NAMALWA (cell line): ENCODE measurements at places on chromosomes 4 and X.

GRCh38 chr4:105710678-105711077 is 2.1 kb downstream of the GSTCD start:
- DNase-seq = no peak

DNA sequence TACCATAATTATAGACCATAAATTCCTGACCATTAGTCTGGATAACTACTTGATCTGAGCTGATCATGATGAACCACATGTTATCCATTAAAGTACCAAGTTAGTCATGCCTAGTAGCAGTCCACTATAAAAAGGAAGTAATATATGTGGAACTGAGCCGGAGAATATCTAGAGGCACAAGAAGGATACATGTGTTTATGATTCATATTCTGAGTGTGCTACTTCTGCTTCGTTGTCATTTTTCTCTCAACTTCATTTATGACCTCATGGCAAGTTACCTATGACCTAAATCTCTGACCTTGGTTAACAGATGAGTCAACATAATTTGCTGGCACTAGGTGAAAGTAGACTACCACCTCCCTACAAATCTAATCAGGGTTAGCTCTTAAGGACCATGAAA is 56.5 kb upstream of the ANKRD17 start:
- DNase-seq = no peak

GRCh38 chrX:132953354-132953753 is 5.1 kb downstream of the HS6ST2 start:
- no peak for DNase-seq

DNA sequence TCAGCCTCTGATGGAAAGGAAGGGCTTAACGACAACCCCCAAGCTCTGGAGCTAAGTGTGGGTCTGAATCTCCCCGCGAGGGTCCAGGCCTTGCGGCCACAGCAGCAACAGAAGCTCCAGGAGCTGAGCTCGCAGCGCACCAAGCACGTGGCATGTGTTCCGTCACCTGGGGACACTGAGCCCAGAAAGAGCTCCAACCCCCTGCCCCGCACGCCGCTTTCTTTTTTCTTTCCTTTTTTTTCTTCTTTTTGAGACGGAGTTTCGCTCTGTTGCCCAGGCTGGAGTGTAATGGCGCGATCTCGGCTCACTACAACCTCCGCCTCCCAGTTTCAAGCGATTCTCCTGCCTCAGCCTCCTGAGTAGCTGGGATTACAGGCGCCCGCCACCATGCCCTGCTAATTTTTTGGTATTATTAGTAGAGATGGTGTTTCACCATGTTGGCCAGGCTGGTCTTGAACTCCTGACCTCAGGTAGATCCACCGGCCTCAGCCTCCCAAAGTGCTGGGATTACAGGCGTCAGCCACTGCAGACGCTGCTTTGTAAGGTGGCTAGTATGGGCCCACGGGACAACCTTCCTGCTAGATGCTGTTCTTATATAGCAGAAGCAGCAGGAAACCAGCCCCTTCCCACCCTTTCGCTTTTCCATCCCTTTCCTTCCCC is 685 bp upstream of the TNIP2 start:
- no peak for DNase-seq

GRCh38 chr4:112196461-112196860 is 35.1 kb upstream of the AP1AR start:
- no peak for DNase-seq

DNA sequence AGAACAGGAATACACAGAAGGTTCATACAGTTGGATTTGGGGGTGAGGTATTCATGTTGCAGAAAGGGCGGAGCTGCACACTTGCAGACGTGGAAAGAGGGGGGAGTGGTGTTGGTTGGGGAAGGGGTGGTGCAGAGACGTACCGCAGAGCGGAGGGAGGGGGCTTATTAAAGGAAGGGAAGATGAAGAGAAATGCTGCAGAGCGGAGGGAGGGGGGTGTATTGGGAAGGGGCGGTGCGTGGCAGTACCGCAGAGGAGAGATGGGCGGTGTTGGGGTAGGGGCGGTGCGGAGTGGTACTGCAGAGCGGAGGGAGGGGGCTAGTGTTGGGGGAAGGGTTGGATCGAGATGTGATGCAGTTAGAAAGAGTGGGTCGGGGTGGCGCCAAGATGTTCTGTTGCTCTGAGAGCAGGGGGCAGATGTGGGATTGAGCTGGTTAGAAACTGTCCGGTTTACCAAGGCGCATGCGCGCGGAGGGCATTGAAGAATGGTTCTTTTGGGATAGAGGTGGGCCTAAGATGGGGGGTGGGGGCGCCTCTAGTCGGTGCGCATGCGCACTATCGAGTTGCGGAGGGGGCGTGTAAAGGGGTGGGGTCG is 900 bp downstream of the TRO start:
- no peak for DNase-seq

DNA sequence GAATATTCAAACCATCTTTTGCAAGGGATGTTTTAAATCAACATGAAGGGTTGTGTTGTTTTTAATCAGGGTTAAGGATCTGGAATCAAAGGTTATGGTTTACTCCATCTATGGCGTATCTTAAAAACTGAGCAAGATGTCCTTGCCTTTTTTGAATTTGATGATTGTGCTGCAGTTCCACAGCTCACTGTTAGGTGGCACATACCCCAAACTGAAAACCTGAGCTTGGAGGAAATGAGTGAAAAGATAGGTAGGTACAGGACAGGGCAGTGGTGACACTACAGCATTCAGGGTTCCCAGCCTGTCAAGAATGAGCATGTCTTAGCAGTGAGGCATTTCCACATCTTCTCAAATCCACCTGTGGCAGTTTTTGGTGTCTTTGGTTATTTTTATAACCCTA is 13.1 kb upstream of the EOLA1 start:
- DNase-seq = peak; percentile 71

DNA sequence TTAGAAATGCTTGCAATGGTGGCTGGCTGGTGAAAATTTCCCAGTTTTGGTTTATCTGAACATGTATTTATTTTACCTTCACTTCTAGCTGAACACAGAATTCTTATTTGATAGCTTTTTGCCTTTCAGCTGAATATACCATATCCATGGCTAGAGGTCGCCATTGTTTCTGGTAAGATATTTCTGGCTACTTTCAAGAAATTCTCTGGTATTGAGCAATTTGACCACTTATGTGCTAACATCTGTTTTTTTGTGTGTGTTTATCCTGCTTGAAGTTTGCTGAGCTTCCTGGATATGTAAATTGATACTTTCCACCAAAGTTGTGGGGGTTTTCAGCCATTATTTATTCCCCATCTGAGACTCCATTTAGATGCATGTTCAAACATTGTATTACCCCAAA is 75.4 kb downstream of the FBXW7 start:
- DNase-seq = peak; percentile 40

- no peak for DNase-seq
These were observed 63.8 kb downstream of the SLC4A4 start for GRCh38 chr4:71402616-71403015.

DNA sequence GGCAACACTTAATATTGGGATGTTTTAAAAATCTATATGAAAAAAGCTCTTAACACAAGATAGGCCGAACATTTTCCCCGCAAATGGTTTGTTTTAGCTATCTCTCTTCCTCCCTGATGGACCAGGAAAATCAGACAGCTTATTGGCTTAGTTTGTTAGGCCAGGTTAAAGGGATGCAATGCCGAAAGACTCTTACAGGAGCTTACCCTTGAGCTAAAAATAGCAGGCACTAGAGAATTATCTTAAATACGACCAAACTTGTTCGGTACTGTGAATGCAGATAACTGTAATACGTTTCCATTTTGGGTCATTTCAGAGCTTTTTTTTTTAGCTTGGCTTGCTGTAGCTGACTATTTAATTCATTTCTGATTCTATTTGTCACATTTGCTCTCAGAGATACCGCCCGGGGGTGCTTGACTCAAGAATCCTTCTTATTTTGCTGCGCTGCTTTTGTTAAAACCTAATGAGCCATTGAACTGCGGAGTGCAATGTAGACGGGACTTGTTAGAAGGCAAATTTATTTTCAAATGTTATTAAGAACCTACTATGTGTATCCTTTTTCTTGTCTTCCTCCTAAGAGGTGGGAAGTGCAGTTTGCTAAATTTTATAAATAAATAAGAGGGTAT is 23.3 kb downstream of the PPARGC1A start:
- DNase-seq = no peak

DNA sequence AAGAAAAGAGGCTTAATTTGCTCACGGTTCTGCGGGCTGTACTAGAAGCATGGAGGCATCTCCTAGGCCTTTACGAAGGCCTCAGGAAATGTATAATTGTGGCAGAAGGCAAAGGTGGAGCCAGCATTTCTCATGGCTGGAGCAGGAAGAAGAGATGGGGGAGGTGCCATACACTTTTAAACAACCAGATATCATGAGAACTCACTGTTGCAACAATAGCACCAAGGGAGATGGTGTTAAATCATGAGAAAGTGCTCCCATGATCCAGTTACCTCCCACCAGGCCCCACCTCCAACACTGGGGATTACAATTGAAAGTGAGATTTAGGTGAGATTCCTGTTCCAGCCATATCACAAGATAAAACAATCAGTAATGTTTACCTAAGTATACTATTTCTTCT is 45.5 kb downstream of the MTHFD2L start:
- no peak for DNase-seq

GRCh38 chr4:148415500-148415899 is 26.7 kb downstream of the NR3C2 start:
- DNase-seq = peak; percentile 7

GRCh38 chr4:75845992-75846391 is 56.3 kb downstream of the PPEF2 start:
- no peak for DNase-seq

GRCh38 chr4:88429401-88429800 is 27.5 kb upstream of the HERC5 start:
- DNase-seq = no peak

DNA sequence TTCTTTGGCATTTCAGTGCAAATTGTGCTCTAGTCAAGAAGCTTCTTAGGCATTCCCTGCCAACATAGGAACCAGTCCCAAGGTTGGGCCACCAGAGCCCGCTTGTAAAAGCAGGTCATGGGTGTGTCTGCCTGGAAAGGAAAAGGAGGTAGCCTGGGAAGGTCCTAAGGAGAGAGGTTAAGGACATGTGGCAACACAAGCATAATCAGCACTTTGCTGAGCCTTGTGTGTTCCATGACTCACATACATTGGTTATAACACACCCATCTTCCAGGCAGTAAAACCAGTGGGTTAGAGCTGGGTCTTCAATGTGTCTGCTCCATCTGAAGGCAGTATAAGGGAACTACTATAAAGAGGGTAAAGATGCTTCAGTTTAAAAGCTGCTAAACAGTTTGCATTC is 165.0 kb downstream of the FHIP1A start:
- DNase-seq = no peak

DNA sequence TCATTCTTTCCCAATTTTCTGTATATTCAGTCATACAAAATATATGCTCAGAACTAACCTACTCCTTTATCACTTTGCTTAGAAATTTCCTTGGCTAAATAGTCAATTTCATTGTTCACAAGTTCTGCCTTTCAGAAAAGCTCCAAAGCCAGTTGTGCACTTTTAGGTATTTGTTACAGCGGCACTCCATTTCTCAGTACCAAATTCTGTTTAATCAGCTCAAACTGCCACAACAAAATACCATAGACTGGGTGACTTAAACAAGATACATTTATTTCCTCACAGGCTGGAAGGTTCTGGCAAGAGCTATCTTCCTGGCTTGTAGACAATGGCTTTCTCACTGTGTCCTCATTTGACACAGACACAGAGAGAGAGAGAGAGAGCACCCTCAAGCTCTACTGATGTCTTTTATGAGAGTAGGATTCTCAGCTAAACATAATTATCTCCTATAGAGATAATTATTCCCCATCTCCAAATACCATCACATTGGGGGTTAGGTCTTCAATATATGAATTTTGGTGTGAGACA is 188.8 kb upstream of the FSTL5 start:
- DNase-seq = no peak

- DNase-seq = no peak
These were observed 550 bp downstream of the ADGRA3 start for GRCh38 chr4:22515145-22515887.

GRCh38 chrX:2533424-2533823 is 32.6 kb upstream of the DHRSX start:
- no peak for DNase-seq

DNA sequence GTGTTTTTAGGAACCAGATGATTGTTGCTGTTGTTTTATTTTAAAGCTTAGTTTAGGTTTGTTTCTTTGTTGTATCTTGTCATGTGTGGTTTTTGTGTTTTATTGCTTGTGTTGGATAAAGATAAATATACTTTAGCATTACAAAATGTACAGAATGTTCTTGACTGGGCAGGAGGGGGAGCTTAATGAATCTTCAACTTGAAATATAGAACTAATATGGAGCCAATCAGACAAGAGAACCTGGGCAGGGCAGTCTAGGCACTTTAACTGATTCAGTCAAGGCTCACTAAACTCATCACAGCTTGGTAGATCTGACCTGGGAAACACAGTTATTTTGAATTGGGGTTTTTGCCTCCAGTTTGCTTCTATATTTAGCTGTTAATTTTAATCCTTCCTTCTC is 304.2 kb downstream of the ARHGAP24 start:
- peak; percentile 60 for DNase-seq

GRCh38 chr4:83858131-83858530 is 322.2 kb downstream of the GPAT3 start:
- DNase-seq = no peak

DNA sequence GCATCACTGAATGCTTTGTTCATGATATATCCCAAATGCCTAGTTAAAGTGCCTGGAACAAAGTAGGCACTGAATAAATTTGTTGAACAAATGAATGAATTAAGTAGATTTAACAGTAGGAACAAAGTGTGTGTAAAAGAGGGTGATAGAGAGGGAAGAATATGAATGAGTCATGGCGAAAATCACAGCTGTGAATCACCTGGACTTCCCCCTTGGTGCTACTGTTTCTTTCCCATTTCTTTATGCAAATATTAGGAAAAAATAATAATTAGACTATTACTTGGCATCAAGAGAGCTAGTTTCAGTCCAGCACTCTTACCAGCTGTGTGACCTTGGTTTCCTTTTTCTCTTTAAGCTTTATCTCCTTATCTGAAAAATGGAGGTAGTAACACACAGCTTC is 9.2 kb downstream of the SPIN3 start:
- DNase-seq = no peak

DNA sequence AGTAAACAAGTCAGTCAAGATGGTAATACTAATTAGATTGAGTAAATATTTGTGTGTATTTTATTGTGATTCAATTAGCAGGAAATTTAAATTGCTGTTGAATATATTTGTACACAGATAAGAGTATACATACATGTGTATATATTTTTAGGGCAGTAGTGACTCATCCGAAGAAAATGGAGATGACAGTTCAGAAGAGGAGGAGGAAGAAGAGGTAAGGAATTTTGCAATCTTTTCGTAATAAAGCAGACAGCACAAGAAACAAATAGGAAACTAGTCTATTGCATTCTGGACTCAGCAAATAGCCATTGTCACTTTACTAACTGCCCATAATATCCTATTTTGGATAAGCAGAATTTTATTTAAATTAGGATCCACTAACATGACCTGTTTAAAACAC is 6.6 kb downstream of the IBSP start:
- no peak for DNase-seq

GRCh38 chrX:150100261-150100660 is 162.0 kb upstream of the EOLA2 start:
- no peak for DNase-seq
